Erythroblast (primary cell): ENCODE measurements at places on chromosomes 1 and 21.

DNA sequence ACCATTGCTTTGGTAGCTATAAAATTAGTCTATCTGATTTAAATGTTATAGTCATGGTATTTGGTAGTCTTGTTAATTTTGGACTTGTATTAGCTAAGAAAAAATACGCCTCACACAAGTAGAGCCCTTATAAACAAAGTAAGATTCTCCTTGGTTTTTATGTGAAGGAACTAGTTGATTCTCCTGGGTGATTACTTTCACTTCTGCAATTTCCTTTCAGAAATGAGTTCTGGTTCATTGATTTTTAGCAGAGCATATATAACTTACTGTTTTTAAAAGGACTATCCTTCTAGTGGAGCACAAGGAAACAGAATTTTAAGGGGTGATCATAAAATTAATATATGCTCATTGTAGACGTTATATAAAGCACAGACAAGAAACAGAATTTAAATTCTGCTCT lies 120.1 kb downstream of the BACH1 start:
- DNase-seq = no peak

DNA sequence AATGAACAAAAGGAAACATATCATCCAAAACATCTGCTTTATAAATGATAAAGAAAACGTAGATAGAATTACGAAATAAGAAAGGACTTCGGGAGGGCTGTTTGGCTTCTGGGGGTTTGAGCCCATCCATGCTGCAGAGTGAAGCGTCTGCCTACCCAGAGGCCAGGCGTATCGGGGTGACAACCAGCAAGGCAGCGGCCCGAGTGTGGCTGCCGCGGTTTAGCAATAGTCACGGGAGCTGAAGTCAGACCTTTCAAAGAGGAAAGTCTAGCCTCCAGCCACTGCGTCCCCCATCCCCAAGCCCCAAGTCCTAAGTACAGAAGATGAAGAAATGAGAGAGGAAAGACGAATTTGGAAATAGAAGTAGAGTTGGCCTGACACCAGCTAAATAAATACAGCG lies 8.6 kb downstream of the SLC37A1 start:
- no peak for DNase-seq

DNA sequence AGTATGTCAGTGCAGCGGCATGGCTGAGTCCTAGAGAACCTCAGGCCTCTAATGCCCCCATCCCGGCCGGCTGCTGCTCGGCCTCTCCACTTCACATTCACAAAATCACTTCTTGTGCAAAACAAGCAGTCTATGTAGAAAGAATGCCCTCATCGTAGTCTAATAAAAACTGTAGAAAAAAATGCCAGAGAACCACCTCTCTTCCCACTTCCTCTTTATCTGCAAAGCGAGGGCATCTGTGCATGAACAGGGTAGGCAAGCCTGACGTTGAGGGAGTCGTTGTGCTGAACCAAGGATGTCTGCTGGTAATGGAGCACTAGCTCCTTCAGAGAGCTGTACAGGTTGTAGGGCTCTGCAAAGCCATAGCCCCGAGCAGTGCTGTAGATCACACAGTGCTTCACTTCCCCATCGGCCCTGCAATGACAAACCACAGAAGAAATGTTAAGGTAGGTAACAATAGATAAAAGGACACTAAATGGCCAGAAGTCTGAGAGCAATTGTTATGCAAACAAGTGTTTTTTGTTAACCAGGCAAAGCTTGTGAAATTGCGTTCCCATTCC lies 88.9 kb downstream of the PIK3R3 start:
- no peak for DNase-seq

DNA sequence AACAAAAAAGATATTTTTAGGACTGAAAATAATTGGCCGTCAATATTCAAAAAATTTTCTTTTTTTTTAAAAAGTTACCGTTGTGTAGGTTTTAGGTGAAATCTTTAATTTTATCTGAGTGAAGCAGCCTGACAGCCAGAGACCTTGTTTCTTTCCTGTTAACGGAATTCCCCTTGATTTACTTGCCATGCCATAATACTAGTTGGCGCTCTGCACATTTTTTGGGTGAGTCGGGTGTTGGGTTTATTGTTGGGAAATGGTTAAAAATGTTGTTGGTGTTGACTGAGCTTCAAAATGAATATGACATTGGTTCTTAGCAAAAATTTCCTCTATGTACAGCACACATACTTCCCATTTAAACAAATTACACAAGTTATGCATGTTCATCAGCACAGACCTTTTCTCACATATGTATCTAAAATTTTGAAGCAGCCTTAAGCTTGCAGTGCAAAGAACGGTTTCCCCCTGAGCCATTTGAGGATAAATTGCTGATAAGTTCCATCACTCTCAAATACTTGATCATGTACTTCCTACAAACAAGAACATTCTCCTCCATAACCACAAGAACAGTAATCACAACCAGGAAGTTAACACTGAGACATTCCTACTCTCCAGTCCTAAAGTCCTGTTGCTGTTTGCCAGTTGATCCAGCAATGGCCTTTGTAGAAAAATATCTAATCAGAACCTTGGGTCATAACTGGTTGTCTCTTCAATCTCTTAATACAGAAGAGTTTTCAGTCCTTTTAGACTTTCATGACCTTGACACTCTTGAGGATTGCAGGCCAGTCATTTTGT lies 34.2 kb downstream of the CAMTA1 start:
- DNase-seq = no peak

GRCh38 chr21:43300496-43301408 lies 126.2 kb downstream of the SIK1 start:
- DNase-seq = no peak

- no peak for DNase-seq
Measured at GRCh38 chr1:225435076-225435475, 7.2 kb upstream of the LBR start.

DNA sequence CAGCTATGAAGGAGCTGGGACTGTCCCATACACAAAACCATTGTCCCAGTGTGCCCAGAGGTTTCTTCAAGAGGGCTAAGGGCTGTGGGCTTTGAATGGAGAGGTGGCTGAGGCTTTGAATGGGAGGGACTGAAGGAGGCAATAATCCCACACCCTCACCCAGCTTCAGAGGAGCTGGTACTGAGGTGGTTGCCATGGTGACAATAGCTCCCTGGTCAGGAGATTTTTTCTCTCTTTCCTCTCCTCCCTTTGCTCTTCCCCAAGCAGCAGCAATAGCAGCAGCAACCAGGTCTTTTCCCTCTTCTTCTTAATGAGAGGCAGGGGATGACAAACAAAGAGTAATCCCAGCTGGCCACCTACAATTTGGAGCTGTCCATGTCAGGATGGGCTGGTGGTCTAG lies 1.6 kb downstream of the HPCAL4 start:
- DNase-seq = no peak

- DNase-seq = no peak
Measured at GRCh38 chr1:215269955-215270354, 187.4 kb downstream of the KCNK2 start.

DNA sequence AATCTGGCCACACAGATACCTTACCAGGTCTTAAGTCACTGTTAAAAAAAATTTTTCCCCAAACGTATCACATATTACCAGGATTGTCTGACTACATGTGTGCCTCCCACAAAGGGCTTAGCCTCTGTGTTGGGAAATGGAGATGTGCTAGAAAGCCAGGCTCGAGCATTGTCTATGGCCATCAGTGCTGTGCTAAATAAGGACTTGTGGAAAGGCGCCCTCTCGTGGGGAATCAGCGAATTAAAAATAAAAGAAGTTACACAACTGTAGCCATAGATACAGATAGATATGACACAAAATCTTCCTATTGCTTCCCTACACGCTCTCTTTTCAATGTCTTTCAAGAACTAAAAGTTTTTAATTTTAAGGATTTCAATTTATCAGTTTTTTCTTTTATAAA lies 47.5 kb upstream of the CRNN start:
- DNase-seq = peak; percentile 68

GRCh38 chr1:160807738-160808137 lies 11.8 kb downstream of the LY9 start:
- DNase-seq = no peak

GRCh38 chr1:156420205-156421061 lies 51.4 kb downstream of the RHBG start:
- peak; percentile 67 for DNase-seq

DNA sequence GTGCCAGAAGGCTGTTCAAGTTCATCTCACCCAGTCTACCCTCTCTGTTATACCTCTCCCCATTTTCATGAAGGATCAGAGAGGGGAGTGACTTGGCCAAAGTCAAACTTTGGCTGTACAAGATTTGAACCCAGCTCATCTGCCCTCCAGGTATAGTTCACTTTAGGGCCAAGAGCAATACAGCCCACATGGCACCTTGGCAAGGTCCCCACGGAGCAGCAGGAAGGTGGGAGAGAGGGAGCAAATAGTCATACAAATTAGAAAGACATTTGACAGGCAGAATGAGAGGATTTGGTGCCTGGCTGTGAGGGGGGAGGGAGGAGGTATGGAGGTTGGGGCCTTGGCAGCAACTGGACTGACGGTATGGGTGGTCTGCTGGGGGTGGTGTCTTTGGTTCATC lies 1.0 kb downstream of the HPCAL4 start:
- no peak for DNase-seq

DNA sequence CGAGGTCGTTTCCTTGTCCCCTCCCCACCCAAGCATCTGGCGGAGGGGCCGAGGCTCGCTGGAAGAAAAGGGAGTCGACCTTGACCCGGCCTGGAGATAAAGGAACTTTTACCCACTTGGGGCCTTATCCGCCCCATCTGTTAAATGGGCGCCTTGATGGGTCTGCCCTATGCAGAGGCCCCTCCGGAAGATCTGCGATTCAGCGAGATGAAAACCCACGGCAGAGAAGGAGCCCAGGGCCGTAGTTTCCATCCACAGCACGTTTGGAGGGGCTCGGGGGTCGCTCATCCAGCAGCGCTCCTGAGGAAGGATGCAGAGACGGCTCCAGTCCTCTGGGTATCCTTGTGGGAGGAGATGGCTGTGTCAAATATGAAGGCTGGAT lies 518 bp downstream of the NCMAP start:
- DNase-seq = no peak

GRCh38 chr1:115310581-115311473 lies 27.2 kb downstream of the NGF start:
- no peak for DNase-seq

DNA sequence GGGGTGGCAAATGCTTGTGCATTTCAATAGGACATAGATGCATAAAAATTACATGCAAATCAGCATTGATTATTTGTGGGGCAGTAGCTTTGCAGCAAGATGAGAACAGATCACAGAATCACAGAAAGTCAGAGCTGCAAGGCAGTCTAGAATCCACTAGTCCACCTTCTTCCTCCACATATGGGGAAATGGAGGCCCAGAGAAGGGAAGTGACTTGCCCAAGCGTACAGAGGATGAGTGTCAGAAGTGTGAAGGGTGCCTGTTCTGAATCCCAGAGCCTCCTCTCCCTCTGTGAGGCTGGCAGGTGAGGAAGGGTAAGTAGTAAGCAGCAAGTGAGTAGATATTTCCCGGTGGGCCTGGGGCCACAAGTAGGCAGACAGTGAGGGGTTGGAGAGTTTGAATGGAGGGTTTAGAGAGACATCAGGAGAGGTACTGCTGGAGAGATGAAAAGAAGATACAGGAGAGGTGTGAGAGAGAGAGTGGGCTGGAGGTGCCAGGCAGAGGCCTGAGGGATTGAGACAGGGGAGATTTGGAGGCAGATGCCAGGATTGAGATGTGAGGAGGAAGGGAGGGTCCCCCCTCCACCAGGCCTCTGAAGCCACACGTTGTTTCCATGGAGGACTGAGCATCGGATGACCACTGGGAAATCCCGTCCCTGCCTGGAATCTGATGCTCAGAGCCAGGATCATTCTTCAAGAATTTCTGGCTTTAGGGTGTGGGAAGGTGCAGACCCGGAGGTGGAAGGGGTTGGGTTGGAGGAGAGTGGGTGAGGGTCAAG lies 4.8 kb upstream of the MYOG start:
- DNase-seq = no peak

- peak; percentile 69 for DNase-seq
Measured at GRCh38 chr1:1616045-1616790, 918 bp downstream of the MIB2 start.

- peak; percentile 90 for DNase-seq
Measured at GRCh38 chr1:167555971-167556714, 2.6 kb upstream of the CREG1 start.

GRCh38 chr1:156935505-156936128 lies 15.2 kb downstream of the LRRC71 start:
- no peak for DNase-seq

- no peak for DNase-seq
Measured at GRCh38 chr1:117892512-117892911, 36.9 kb downstream of the GDAP2 start.

DNA sequence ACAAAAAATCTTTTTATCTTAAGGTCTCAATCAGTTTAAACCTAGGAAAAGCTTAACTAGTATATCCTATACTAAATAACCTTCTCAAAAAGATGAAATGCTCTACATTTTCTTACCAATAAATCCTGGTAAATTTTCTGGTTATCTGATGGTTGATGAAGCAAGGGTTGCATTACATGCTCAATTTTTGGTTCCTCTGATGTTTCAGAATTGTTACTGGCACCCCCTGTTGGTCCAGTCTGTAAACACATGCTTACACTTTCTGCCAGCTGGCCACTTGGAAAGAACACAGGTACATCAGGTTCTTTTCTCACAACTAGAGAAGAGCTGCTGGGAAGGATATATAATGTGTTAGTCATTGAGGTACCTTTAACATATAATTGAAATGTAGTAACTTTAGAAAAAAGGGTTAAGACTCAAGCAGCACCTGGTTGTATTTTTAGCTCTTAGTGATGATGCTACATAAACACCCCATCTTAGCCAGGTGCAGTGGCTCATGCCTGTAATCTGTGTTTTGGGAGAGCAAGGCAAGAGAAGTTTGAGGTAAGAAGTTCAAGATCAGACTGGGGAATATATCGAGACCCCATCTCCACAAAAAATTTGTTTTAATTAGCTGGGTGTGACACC lies 30.9 kb upstream of the TAL1 start:
- DNase-seq = peak; percentile 83

DNA sequence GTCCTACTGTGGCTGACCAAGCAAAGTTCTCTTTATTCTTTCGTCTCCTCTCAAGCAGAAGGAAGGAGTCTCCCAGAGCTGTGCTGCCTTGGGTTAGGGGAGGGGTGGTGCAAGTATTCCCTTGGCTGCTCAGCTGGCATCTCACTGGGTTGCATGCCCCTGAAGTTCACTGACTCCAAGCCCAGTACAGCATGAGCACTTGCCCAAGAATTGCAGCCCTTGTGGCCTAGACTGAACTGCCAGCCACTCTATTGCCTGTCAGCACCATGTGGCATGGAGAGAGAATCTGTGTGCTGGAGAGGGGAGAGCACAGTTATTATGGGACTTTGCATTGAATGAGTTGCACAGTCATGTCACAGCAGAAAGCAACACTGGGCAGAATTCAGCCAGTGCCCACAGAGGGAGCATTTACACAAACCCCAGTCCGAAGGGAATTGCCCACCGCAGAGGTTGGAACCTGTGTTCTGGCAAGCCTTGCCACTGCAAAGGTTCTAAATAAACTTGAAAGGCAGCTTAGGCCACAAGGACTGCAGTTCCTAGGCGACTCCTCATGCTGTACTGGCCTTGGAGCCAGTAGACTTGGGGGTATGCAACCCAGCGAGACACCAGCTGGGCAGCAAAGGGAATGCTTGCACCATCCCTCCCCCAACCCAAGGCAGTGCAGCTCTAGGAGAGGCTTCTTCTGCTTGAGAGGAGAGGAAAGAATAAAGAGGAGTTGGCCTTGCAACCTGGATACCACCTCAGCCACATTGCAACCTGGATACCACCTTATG lies 28.8 kb downstream of the DR1 start:
- DNase-seq = no peak
